ENCODE measurements at places on chromosomes 3 and 15. TPM values are rescaled to one million over a fixed set of nuclear protein-coding genes. Genes with fewer than 3 reads are reported as not detected.

DNA sequence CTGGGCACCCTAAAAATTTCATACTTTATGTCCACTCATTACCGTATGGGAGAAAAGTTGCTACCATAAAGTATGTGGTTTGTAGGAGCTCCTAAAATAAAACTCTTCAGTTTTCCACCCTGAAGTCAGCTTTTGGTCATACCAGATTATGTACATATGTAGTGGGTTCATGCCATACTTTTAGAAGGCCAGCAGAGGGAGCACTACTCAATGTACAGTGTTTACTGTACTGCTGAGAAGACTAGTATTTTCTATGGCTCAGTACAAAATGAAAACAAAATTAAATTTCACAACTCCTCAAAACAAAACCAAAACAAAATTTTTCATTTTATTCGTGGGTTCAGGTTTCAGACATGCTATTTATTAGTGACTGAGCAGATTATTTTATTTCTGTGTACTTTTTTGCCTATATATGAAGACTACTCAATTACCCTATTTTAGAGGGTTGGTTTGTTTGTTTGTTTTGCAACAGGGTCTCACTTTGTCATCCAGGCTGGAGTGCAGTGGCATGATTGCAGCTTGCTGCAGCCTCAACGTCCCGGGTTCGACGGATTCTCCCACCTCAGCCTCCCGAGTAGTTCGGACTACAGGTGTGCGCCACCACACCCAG lies 24.3 kb downstream of the NXPE3 start:
- peak overlapping the region; percentile 18 for H3K27ac ChIP-seq
- no peak overlapping the region for H3K4me3 ChIP-seq
- DNase-seq, result peak; percentile 77
- peaks cover 13% of the 10 kb centered on the region for H3K4me1 ChIP-seq

GRCh38 chr3:123313889-123314288 lies 112.1 kb downstream of the SEC22A start:
- DNase-seq, result no peak
- H3K27me3 ChIP-seq, result no peaks in the 10 kb centered on the region
- H3K27ac ChIP-seq, result no peak overlapping the region
- no peaks in the 10 kb centered on the region for H3K36me3 ChIP-seq
- no peaks in the 10 kb centered on the region for H3K4me1 ChIP-seq
- H3K4me3 ChIP-seq, result no peak overlapping the region

- no peak overlapping the region for H3K4me3 ChIP-seq
- H3K27me3 ChIP-seq, result no peaks in the 10 kb centered on the region
- no peaks in the 10 kb centered on the region for H3K4me1 ChIP-seq
- no peak for DNase-seq
Observed at GRCh38 chr15:69979262-69979661, 118.5 kb downstream of the TLE3 start.

LRRC34 gene
- 0.33 TPM for total RNA-seq

All from CD4-positive, alpha-beta memory T cell (primary cell).